Parietal lobe (tissue), 2 donors: ENCODE measurements at places on chromosomes 13 and 19. TPM values are rescaled to one million over a fixed set of nuclear protein-coding genes. Genes with fewer than 3 reads are reported as not detected.

ZNF730 gene
- total RNA-seq, result 26.0 TPM

KCTD15 gene
- total RNA-seq, result 120 TPM

ZNF724 gene
- total RNA-seq, result 23.8 TPM

KIR2DL3 gene
- not detected for total RNA-seq

FXYD7 gene
- 26.6 TPM for total RNA-seq

TMEM150B gene
- not detected for total RNA-seq

C19orf33 gene
- not detected for total RNA-seq

ACER1 gene
- total RNA-seq, result not detected

ELSPBP1 gene
- total RNA-seq, result not detected

CRLF1 gene
- 2.8 TPM for total RNA-seq

VSTM1 gene
- total RNA-seq, result not detected

IGFL3 gene
- total RNA-seq, result not detected

LILRB1 gene
- not detected for total RNA-seq

GDF15 gene
- 0.63 TPM for total RNA-seq

CAPN12 gene
- total RNA-seq, result not detected

S1PR5 gene
- total RNA-seq, result not detected

NOTCH3 gene
- 19.4 TPM for total RNA-seq

NEK3 gene
- total RNA-seq, result 19.1 TPM

SLC6A16 gene
- total RNA-seq, result 0.94 TPM

ZNF284 gene
- total RNA-seq, result 10.3 TPM

SLAIN1 gene
- 525 TPM for total RNA-seq

ZNF285 gene
- total RNA-seq, result 42.6 TPM

DCT gene
- 0.63 TPM for total RNA-seq

ZFP36 gene
- 0.94 TPM for total RNA-seq

ZNF460 gene
- 290 TPM for total RNA-seq

ADAMTSL5 gene
- not detected for total RNA-seq

MED26 gene
- 9.1 TPM for total RNA-seq

OR7C1 gene
- total RNA-seq, result not detected

ZNF493 gene
- 284 TPM for total RNA-seq
